Activated T-helper 2 cell treated with anti-CD3 and anti-CD28 coated beads, Interferon-gamma antibody, Interleukin-2, Interleukin-4, amounts not matched to agents 10 μg/mL and 5 μg/mL and 100 μg/mL, durations not matched to agents 14 hours and 24 hours and 36 hours (primary cell): ENCODE measurements at places on chromosomes 1 and 21.

DNA sequence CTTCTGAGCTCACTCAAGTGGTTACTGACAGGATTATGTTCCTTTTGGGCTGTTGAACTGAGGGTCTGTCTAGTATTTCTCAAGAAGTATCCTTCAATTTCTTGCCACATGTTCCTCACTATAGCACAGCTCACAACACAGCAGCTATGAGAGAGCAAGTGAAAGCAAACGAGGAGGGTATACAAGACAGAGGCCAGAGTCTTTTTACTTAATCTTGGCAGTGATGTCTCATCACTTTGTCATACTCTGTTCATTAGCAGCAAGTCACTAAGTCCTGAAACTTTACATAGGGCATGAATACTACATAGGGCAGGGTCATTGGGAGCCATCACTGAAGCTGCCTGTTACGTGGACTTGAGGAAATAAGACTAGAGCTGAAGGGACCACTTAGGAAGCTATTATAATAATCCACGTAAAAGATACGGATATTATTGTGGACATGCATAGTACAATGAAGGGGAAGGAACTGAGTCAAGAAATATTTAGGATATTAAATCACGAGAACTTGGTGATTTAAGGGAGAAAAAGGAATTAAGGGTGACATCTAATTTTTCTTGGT is 63.7 kb downstream of the SLC30A7 start:
- H3K27me3 ChIP-seq = no peaks in the 10 kb centered on the region
- peaks cover 52% of the 10 kb centered on the region for H3K36me3 ChIP-seq
- H3K27ac ChIP-seq = no peak overlapping the region
- no peak overlapping the region for H3K4me3 ChIP-seq
- no peak for DNase-seq

GRCh38 chr21:36640174-36640720 is 58.7 kb upstream of the SIM2 start:
- H3K27me3 ChIP-seq = peaks cover 6% of the 10 kb centered on the region
- no peak overlapping the region for H3K4me3 ChIP-seq
- H3K4me1 ChIP-seq = peaks cover 9% of the 10 kb centered on the region
- no peak overlapping the region for H3K27ac ChIP-seq
- H3K36me3 ChIP-seq = no peaks in the 10 kb centered on the region

DNA sequence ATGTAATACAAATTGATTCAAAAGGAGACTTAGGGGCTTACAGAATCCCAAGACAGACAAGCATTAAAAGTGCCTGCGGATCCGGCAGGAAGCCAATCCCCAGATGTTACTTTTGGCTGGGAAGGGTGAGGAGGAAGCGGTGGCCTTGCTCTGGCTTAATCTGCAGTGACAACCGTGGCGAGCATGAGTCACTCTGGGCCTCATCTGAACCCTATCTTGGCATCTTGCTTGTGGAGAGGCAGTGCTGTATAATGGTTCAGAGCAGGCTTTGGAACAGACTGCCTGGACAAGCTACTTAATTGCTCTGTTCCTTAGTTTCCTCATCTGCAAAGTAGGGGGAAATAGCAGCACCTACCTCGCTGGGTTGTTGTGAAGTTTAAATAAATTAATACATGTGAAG is 74.1 kb downstream of the XCL2 start:
- peak; percentile 28 for DNase-seq
- H3K27me3 ChIP-seq = no peaks in the 10 kb centered on the region
- peaks cover 14% of the 10 kb centered on the region for H3K36me3 ChIP-seq
- H3K4me1 ChIP-seq = peaks cover 58% of the 10 kb centered on the region
- no peak overlapping the region for H3K4me3 ChIP-seq
- peak overlapping the region; percentile 4 for H3K27ac ChIP-seq

DNA sequence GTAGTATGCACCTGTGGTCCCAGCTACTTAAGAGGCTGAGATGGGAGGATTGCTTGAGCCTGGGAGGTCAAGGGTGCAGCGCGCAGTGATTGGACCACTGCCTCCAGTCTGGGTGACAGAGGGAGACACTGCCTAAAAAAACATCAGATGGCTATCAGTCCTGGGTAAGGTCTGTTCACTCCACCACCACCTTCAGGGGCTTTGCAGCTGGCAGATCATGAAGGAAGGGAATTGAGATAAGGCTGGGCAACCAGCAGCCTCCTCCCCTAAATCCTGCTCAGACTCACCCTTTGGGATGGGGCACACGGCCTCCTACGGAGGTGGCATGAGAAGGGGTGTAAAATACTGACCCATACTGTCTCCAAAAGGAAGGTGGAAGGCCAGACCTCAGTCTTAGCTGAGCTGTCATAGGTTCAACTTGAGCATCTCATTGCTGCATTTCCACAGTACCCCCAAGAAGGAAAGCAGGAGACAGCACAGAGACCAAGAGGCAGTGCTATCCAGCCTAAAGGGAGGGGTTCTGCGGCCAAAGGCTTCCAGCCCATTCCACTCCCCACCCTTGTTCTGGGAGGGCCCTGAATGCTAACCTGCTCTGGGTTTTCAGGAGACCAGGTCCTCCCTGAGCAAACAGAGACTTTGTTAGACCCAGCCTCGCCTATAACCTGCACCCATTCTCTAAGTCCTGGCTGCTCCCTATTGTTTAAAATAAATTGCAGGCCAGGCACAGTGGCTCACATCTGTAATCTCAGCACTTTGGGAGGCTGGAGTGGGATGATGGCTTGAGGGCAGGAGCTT is 13.7 kb downstream of the SLC45A3 start:
- no peak overlapping the region for H3K4me3 ChIP-seq
- no peak overlapping the region for H3K27ac ChIP-seq
- no peaks in the 10 kb centered on the region for H3K36me3 ChIP-seq
- H3K4me1 ChIP-seq = no peaks in the 10 kb centered on the region
- peaks cover 4% of the 10 kb centered on the region for H3K27me3 ChIP-seq
- no peak for DNase-seq

- H3K27me3 ChIP-seq = no peaks in the 10 kb centered on the region
- no peaks in the 10 kb centered on the region for H3K4me1 ChIP-seq
- no peak overlapping the region for H3K27ac ChIP-seq
Observed at GRCh38 chr1:239833723-239834122, 258.0 kb upstream of the FMN2 start.

DNA sequence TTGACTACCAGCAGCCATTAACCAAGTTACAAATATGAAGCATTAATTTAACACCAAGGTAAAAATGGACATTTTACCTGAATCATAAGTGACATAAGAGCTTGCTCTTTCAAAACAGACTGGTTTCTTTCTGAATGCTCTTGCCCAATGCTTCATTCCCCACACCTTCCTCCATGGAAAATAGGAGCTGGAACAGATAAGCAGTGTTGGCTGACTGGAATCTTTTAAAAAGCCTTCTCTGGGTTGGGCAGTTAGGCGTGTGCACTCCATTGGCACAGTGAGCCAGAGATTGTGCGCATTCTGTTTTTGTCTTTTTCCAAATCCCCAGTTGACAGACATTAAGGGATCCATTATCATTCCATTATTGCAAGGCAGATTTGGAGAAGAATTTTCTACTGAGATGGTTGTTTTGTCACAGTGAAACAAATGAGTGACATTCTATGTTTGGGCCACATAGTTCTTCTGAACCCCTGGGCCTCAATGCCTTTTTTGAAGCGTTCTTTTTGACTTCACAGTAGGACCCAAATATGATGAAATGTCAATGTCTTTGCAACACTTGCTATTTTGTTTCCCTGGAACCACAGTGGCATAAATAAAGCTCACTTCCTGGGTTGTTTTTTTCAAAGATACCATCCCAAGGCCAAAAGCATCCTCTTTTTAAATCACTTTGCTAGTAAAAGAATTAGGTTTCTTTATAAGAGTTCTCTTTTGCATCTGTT is 32.3 kb downstream of the LRRC8B start:
- H3K4me1 ChIP-seq = peaks cover 49% of the 10 kb centered on the region
- no peak for DNase-seq
- H3K36me3 ChIP-seq = peaks cover 82% of the 10 kb centered on the region
- peak overlapping the region; percentile 68 for H3K27ac ChIP-seq
- no peaks in the 10 kb centered on the region for H3K27me3 ChIP-seq
- H3K4me3 ChIP-seq = no peak overlapping the region

- no peak overlapping the region for H3K27ac ChIP-seq
- no peaks in the 10 kb centered on the region for H3K4me1 ChIP-seq
- DNase-seq = no peak
- peaks cover 11% of the 10 kb centered on the region for H3K27me3 ChIP-seq
- H3K4me3 ChIP-seq = no peak overlapping the region
Observed at GRCh38 chr1:112265931-112266330, 130.1 kb upstream of the CTTNBP2NL start.

DNA sequence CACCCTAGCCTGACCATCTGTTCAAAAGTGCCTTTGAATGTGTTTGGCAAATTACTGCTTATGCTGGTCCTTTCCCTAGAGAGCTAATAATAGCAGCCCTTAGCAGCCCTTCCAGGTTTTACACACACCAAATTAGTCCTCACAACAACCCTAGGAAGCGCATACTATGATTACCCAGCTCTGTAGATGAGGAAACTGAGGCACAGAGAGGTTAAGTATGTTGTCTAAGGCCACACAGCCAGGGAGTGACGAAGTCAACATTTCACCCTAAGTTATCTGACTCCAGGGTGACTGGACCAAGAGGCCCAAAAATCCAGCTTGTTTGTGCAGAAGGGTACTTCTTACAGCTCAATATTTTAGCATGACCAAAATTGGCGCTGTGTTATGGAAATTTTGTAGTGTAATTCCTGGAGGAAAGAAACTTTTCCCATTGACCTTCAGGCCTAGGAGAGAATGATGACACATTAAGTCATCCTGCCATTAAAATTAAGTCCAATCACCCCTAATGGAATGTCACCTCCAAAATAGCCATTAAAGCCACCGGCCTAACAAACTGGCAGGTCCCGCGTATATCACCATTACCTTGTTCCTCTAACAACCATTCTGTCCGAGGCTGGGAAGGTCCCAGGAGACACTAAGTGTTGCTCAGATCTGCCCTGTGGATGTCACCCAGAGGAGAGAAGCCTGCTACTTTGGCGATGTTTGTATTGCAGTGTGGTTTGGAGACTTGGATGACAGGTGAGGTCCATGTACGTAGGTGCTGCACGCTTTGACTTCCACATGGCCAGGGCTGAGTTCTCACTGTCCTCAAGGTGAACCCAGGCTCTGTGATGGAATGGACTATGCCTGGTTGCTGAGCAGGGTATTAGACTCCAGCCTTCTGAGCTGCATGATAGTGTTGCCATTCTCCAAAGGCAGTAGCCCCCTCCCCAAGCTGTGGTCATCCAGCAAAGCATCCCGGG is 258.3 kb downstream of the TOMM20 start:
- H3K27ac ChIP-seq = no peak overlapping the region
- peaks cover 67% of the 10 kb centered on the region for H3K4me1 ChIP-seq
- peaks cover 12% of the 10 kb centered on the region for H3K36me3 ChIP-seq
- no peak overlapping the region for H3K4me3 ChIP-seq
- DNase-seq = no peak
- no peaks in the 10 kb centered on the region for H3K27me3 ChIP-seq

DNA sequence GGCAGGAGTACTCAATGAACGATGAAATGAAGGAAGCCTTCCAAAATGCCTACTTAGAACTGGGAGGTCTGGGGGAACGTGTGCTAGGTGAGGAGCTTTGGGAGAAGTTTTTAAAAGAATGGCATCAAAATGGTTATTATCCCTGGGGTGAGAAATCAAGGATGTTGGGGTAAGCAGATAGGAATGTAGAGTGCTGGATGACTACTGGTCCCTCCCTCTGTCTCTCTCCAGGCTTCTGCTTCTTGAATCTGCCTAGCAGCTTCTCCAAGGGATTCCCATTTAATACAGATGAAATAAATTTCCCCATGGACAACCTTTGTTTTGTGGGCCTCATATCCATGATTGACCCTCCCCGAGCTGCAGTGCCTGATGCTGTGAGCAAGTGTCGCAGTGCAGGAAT is 19.0 kb upstream of the CASQ1 start:
- no peaks in the 10 kb centered on the region for H3K36me3 ChIP-seq
- H3K4me3 ChIP-seq = no peak overlapping the region
- H3K4me1 ChIP-seq = peaks cover 10% of the 10 kb centered on the region

DNA sequence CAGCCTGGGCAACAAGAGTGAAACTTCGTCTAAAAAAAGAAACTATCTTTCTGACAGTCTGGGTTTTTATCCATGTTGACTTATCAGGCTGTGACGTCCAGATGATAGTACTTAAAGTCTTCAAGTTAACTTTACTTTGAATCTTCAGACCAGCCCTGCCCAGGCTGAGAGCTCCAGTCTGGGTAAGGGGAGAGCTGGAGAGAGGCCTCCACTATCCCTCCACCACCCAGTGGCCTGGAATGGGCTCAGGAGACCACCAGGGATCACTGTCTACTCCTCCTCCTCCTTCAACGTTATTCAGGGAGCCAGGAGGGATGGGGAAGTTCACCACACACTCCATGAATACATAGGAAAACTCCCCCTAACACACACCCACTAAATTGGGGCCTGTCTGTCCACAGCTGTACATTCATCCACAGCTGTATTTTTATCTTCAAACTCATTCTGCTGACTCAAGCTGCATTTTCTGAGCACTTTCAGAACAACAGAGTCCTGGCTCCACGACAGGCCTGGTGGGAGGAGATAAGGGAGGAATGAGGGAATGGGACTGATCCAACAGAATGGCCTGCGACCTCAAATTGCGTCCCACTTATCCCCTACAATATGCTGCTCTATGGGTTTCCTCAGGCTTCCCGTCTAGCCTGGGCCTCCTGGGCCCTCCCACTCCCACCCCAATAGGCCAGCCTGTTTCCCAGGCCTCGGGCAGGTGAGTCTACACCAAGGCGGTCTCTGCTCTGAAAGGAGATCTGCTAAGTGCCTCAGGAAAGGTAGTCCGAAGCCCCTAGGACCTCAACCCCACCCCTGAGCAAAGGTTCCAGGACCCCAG is 1.8 kb downstream of the SLC45A3 start:
- H3K27me3 ChIP-seq = peaks cover 19% of the 10 kb centered on the region
- DNase-seq = no peak
- H3K27ac ChIP-seq = no peak overlapping the region
- H3K36me3 ChIP-seq = no peaks in the 10 kb centered on the region
- H3K4me1 ChIP-seq = peaks cover 7% of the 10 kb centered on the region

- no peak overlapping the region for H3K27ac ChIP-seq
- peaks cover 4% of the 10 kb centered on the region for H3K27me3 ChIP-seq
- DNase-seq = no peak
- H3K4me1 ChIP-seq = peaks cover 11% of the 10 kb centered on the region
- H3K4me3 ChIP-seq = no peak overlapping the region
- H3K36me3 ChIP-seq = no peaks in the 10 kb centered on the region
Observed at GRCh38 chr1:87121711-87122163, 206.9 kb upstream of the LMO4 start.

DNA sequence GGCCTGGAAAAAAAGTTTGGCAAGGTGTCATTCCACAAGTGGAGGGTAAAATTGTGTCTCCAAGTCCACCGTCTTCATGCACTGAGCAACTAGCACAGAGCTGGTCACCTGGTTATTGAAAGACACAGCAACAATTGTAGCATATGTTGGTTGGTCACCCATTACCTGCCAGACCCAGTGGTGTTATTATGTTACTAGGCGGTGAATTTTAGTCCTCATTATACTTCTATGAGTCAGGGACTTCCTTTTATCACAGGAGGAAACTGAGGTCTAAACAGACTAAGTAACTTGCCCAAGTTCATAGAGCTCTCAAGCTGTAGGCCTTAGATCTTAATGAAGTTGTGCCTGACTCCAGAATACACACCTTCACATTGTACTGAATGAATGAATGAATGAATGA is 94.9 kb upstream of the VANGL1 start:
- H3K27ac ChIP-seq = no peak overlapping the region
- H3K27me3 ChIP-seq = peaks cover 2% of the 10 kb centered on the region
- no peaks in the 10 kb centered on the region for H3K4me1 ChIP-seq
- H3K36me3 ChIP-seq = no peaks in the 10 kb centered on the region
- DNase-seq = no peak
